SK-N-SH (cell line): ENCODE measurements at places on chromosomes 1 and 21.

GRCh38 chr21:17427157-17427556 lies 85.7 kb upstream of the CXADR start:
- no peak for DNase-seq

GRCh38 chr1:115286431-115287205 lies 51.4 kb downstream of the NGF start:
- no peak for DNase-seq

DNA sequence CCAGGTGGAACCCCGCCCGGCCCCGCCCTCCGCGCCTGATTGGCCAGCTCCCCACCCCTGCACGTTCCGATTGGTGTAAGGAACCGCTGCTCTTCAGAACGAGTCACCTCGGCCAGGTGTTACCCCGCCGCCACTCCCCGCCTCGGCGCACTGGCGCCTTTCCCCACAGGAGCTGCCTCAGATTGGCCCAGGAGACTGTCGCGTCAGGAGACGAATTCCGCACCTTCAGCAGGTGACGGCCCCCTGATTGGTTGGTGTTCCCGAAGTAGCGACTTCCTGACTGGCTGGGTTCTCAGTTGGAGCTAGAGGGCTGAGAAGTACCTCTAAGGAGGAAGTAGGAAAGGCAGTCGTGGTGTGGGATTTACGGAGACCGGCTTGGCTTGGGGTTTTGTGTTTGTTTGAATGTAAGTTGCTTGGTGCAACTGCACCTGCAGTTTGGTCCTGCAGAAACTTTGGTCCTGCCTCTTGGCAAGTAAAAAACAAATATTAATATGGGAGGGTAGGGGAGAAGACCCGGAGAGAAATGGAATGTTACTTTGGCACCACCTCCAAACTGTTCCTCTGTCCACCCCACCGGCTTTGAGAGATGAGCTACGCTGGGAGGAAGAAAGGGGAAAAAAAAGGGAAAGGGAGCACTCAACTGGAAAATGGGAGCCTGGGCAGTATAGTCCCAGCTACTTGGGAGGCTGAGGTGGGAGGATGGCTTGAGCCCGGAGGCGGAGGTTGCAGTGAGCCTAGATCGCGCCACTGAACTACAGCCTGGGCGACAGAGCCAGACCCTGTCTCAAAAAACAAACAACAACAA lies 415 bp upstream of the F11R start:
- peak; percentile 59 for DNase-seq

DNA sequence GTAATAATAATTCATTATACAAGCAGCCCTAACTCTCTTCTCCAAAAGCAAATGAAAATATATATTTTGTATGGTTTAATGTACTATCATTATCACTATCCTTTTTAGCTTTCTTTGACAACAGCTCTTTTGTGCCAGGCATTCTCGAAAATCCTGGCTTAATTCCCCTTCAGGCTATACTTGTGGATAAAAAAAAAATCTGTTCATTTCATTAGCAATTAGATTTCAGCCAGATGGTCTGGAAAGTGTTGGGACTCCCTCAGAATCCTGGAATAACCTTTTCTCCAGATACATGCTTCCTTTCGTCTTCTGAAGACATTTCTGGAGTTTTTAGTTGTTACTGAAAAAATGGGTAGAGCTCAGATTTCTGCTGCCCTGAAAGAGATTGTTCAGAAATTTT lies 83.4 kb upstream of the PLPPR4 start:
- DNase-seq: peak; percentile 40

- DNase-seq: no peak
Observed at GRCh38 chr1:210855440-210855839, 278.5 kb downstream of the KCNH1 start.

- no peak for DNase-seq
Observed at GRCh38 chr1:71882226-71882625, 400.1 kb downstream of the NEGR1 start.

DNA sequence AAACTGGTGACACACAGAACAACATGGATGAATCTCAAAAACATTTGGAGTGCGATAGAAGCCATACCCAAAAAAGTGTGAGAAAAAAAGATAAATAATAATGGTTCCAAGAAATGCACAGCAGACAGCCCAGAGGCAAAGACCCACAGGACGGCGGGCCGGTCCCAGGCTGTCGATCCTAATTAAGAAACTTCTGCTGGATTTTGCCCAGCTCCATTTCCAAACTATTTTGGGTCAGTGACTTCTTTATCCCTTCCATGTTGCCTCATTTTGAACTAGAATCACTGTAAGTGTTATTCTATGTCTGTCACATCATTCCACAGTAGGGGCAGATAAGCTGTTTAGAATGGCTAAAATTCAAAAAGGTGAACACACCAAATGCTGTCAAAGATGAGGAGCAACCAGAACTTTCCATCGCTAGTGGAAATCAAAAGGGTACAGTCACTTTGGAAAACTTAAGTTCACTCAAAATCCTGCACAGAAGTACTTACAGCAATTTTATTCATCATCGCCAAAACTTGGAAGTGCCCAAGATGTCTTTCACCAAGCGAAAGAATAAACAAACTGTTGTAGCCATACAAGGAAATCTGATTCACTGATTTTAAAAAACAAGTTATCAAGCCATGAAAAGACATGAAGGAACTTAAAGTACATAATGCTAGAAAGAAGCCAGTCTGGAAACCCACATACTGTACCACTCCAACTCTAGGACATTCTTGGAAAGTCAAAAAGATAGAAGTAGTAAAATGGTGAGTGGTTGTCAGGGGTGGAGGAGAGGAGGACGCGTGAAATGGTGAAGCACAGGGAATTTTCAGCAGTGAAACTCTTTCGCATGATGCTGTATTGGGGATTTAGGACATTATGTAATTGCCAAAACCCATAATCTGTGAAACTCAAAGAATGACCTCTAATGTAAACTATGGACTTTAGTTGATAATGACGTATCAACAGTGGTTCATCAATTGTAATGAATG lies 7.5 kb downstream of the NBPF1 start:
- DNase-seq: no peak

GRCh38 chr1:12757836-12758235 lies 11.8 kb downstream of the CFAP107 start:
- DNase-seq: no peak

DNA sequence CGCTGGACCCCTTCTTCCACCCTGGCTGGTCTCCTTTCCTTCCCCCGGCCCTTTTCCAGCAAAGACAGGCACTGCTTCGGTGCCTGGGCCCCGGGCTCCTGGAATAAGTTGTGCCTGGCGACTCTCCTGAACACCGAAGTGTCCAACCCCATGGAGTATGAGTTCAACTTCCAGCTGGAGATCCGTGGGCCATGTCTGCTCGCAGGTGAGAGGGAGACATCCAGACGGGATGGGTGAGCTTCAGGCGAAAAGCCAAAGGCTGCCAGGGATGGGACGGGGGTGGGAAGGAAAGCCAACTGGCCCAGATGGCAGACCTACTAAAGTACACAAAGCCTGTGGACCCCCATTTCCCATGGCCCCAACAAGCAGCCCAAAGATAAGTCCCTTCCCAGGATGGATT lies 26.8 kb downstream of the VWA5B1 start:
- DNase-seq: no peak

DNA sequence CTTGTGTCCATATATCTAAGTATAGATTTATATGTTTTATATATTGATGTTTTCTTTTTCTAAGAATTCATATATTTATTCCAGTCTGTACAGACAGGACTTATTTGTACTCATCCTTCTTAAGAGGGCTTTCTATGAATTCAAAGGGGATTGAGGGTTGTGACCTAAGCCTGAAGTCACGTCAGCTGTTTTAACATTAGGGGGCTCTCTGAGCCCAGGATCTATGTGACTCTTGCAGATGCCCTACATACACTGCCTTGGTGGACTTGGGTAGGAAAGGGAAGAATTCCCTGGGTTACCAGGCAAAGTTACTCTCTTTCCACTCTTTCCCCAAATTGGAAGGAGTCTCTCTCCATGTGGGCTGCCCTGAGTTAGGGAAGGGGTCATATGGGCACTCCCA lies 283.8 kb upstream of the DAB1 start:
- no peak for DNase-seq

- no peak for DNase-seq
Observed at GRCh38 chr1:147080671-147081394, 91.4 kb downstream of the PRKAB2 start.

DNA sequence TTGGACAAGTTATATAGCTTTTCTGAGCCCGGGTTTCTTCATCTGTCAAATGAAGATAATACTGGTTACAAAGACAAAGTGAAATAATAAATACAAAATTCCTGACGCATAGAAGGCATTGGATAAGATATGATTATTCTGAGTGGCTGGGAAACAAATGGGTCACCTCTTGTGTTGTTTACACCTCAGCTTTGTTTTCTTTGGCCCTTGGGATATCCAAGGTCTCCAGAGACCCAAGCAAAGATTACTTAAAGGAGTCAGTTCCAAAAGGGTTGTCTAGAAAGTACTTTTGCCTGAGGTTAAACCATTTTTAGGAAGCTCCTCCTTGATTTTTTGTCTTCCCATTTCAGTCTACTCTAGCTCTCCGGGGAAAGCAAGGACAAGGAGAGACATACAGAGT lies 9.7 kb downstream of the KHDRBS1 start:
- no peak for DNase-seq

- DNase-seq: no peak
Observed at GRCh38 chr1:43673261-43673660, 23.3 kb downstream of the KDM4A start.

GRCh38 chr1:101325144-101325543 lies 88.3 kb downstream of the S1PR1 start:
- no peak for DNase-seq

- DNase-seq: no peak
Observed at GRCh38 chr1:14926229-14926628, 227.3 kb upstream of the TMEM51 start.

DNA sequence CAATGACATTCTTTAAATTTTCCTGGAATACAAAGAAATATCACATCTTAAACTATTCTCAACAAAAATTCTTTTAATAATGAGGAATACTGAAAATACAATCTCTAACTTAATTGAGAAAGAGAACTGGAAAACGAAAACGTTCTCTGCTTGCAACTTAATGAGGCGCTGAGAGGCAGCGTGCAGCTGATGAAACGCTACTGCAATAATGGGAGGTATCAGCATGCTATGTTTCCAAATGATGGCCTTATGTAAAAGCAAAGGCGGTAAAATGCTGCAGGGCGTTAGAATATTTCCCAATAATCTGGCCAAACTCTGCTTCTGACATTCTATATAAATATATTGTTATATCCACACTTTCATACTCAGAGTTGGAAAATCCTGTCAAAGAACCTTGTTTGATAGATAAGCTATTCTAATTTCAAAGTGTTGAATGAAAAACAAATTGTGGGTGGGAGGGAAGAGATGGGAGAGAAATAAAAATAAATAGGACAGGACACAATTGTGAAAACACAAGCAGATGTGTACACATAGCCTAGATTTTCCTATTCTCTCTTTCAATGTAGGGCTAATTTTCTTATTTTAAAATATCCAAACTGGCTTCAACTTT lies 70.9 kb downstream of the APP start:
- DNase-seq: no peak

- DNase-seq: no peak
Observed at GRCh38 chr1:167330601-167331293, 110.1 kb downstream of the POU2F1 start.

DNA sequence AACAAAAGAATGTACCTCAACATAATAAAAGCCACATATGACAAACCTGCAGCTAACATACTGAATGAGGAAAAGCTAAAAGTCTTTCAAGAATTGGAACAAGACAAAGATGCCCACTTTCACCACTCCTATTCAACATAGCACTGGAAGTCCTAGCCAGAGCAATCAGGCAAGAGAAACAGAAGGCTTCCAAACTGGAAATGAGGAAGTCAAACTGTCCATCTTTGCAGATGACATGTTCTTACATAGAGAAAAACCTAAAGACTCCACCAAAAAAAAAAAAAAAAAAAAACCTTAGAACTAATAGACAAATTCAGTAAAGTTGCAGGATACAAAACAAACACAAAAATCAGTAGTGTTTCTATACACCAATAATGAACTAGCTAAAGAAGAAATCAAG lies 20.2 kb downstream of the NSL1 start:
- DNase-seq: no peak

DNA sequence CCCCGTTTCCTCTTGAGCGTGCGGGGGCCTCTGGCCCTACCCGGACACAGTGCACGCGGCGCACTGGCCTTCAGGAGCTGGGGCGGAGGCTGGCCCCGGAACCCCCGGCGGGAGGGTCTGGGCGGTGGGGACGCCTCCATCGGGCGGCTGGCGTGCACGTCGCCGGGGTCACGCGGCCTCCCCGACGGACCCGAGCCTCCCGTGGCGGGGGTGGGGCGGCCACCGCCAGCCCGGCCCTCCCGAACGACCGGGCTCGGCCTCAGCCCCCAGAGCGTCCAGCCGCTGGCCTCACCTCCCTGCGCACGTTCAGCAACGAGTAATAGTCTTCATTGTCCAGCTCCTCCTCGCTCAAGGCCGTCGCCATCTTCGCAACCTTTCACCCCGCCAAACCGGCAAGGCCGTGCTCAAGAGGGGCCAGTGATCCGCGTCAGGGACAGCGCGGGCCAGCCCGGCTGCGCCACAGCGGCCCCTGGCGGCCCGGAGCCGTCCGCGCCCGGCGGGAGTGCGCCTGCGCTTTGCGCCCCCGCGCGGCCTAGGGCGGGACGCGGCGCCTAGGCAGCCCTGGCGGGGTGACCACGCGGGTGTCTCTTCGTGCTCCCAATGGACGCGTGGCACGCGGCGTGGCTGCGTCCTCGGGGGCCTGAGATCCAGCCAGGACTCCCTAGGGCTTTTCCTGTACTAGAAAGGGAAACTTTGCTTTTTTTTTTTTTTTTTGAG lies at the start of gene DNAJC11:
Gene DNAJC11, minus strand, starts transcription at position 380 of the 717 bp plus-strand sequence. Its CDS starts 16 bp downstream, at position 364.
- DNase-seq: peak; percentile 99

DNA sequence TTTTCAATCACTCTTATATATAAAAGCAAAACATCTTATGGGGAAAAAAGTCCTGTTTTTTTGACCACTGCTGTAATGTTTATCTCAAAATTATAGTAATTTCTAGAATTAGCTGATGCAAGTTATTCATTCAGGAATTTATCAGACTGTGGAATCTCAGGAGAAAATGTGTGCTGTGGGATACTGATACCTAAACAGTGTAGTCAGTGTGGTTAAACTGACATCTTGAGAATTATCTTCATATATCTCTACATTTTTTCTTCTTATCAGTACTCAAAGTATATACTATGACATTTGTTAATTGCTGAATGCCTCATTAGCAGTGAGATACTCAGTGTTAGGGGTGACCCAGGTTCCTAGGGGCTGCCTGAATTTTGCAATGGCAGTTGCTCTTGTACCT lies 839.3 kb downstream of the KCNT2 start:
- DNase-seq: no peak

GRCh38 chr1:234726359-234726943 lies 116.5 kb upstream of the IRF2BP2 start:
- DNase-seq: no peak

- no peak for DNase-seq
Observed at GRCh38 chr1:48470481-48470855, 1.5 kb downstream of the SPATA6 start.

GRCh38 chr1:25515033-25515432 lies 28.4 kb upstream of the LDLRAP1 start:
- no peak for DNase-seq

- no peak for DNase-seq
Observed at GRCh38 chr1:172954476-172955150, 96.1 kb downstream of the TNFSF18 start.
